ENCODE measurements at places on chromosomes 1 and 21.

DNA sequence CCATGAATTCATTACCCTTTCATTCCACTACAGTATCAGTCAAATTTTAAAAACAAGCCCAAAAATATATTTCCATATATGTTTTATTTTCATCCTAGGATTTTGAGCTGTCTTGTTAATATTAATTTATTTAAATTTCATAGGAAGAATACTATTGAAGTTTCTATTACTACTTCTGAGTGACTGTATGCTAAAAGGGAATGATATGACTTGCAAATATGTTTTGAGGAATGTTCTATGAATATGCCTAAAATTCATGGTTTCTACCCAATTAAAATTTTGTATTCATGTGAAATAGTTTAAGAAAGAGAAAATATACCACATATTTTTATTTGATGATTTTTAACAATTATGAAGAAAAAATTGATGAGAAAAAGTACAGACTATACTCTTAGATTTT, 52.9 kb upstream of the BACH1 start:
- no peak for DNase-seq

GRCh38 chr1:89826594-89826993, 5.8 kb downstream of the LRRC8D start:
- DNase-seq: no peak

DNA sequence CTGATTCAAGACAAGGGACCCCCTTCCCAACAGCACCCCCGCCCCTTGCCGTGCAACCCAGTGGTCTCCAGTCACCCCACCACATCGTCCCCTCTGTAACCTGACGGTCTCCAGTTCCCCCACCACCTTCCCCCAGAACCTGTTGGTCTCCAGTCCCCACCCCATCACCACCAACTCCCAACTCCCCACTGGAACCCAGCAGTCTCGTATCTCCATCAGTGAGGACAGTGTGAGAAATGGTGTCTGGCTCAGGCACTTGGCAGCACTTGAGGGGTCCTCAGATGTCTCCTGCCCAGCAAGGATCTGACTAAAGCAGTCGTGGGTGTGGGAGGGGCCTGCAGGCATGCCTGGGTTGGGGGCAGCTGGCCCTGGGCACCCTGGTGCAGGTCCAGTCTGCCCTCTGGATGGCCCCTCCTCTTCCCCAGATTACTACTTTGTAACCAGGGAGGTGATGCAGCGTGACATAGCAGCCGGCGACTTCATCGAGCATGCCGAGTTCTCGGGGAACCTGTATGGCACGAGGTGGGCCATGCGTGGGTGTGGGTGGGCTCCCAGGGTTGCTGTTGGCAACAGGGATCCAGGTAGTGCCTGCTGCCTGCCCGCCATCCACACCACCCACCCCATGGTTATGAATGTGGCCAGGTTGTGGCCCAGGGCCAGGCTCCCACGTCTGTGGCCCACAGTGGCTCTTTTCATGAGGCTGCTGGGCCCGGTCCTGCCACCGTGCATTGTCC, 3.1 kb upstream of the GJC2 start:
- no peak for DNase-seq

GRCh38 chr1:119988306-119989062, 81.0 kb downstream of the NOTCH2 start:
- DNase-seq: no peak

- no peak for DNase-seq
These were observed 12.9 kb downstream of the CRABP2 start for GRCh38 chr1:156692441-156692924.

DNA sequence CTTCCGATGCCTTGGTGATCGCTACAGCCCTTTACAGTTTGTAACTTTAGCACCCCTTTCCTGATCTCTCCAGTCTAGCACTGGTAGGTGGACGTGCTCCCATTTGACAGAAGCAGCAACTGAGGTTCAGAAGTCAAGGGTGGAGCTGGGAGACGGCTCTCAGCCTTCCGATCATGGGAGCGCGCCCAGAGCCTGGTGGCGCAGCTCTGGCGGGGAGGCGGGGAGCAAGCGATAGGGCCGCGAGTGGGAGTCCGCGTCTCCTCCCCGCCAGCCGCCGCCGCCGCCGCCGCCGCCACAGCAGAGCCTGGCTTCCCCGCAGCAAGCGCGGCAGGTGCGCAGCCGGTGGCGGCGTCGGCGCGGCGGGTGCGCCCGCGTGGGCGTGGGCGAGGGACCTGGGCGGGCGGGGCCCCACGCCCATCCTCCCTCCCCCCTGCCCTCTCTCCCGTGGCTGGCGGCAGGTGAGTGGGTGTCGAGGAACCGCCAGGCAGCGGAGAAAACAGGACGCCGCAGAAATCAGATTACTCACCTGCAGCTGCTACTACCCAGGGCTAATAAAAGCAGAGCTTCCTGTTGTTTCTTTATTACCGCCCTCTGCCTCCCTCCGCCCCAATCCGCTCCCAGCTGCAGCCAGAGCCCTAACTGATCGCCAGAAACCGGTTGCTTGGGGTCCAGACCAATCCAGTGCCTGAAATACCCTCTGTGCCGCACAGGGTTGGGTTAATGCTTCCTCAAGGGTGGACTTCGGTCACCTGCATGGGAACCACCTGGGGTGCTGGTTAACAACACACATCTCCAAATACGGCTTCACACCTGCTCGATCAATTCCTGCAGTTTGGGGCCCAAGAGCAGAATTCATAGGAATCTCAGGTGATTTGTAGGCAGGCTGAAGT, 60.2 kb upstream of the ID3 start:
- peak; percentile 63 for DNase-seq

- no peak for DNase-seq
These were observed 1.8 kb upstream of the PGLYRP4 start for GRCh38 chr1:153350321-153350957.

DNA sequence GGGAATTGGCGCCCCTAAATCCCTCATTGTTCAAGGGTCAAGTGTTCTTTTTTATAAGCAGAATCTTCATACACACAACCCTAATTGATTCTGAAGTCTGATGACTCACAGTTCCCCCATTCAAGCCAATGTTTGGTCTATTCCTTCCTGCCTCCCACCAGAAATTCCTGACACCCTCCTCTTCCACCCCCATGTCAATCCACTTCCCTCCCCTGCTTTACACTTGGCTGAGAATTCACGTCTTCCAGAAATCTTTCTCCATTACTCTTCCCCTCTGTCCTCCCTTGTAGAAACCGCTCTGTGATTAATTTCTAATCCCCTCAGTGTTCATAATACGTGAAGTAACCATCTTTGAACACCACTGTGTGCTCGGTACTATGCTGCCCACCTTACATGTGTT, 76.2 kb upstream of the CD34 start:
- DNase-seq: no peak

GRCh38 chr1:169094897-169095569, 11.5 kb upstream of the ATP1B1 start:
- DNase-seq: no peak

GRCh38 chr1:85569122-85569521, 11.4 kb upstream of the CCN1 start:
- DNase-seq: no peak

GRCh38 chr1:163844459-163844858, 522.7 kb downstream of the NUF2 start:
- DNase-seq: no peak

DNA sequence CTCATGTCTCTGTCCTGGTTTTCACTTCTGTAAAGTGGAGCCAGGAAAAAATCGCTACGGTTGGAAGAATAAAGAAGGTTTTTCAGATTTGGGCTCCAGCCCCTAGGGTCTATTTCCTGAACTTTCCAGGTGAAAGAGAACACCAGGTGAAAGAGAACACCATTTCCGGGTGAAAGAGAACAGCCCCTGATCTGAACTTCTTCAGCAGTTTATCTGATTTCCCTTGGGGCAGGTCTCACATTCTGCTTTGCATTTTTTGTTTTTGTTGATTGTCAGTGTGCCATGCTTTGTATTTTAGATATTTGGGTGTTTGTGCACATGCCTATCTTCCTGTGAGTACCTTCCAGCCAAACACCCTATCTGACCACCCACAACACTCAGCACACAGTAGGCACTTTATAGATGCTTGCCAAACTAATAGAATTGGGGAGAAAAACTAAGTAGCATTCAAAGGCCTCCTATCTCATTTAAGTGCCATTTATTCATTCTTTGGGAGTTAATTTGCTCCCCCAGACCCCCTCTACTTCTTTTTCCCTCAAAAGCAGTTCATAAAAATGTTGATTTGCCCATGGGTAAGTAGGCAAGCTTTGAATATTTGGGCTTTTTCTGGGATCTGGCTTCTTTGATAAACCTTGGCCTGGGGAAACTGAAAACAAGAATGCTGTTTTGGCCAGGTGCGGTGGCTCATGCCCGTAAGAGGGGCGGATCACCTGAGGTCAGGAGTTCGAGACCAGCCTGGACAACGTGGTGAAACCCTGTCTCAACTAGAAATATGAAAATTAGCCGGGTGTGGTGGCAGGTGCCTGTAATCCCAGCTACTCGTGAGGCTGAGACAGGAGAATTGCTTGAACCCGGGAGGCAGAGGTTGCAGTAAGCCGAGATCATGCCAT, 2.2 kb downstream of the NAV1 start:
- DNase-seq: no peak

- DNase-seq: no peak
These were observed 739 bp upstream of the IFI6 start for GRCh38 chr1:27672750-27673112.

GRCh38 chr1:199875856-199876255, 151.7 kb upstream of the NR5A2 start:
- no peak for DNase-seq

GRCh38 chr21:40717028-40717427, 129.9 kb downstream of the DSCAM start:
- DNase-seq: no peak

GRCh38 chr1:65435987-65436386, 15.5 kb downstream of the LEPR start:
- DNase-seq: no peak

DNA sequence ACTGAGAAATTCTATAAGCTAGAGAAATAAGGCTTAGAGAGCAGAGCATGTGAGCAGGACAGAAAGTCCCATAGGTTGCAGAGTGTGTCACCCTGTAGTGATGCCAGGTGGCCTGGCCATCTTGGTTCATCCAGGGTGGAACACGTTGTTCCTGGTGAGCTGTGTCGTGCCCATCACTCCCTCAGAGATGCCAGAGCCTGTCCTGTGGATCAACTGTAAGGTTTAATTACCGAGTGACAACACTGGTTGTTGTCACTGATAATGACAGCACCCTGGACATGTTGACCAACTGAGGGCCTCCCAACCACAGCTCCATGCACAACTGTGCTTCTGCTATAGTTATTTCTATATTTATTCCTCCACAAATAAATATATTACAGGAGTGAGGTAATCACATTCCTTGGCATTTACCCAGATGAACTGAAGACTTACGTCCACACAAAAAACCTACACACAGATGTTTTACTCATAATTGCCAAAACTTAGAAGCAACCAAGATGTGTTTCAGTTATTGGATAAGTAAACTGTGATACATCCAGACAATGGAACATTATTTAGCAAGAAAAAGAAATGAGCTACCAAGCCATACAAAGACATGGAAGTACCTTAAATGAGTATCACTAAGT, 6.2 kb downstream of the C1orf198 start:
- DNase-seq: no peak

DNA sequence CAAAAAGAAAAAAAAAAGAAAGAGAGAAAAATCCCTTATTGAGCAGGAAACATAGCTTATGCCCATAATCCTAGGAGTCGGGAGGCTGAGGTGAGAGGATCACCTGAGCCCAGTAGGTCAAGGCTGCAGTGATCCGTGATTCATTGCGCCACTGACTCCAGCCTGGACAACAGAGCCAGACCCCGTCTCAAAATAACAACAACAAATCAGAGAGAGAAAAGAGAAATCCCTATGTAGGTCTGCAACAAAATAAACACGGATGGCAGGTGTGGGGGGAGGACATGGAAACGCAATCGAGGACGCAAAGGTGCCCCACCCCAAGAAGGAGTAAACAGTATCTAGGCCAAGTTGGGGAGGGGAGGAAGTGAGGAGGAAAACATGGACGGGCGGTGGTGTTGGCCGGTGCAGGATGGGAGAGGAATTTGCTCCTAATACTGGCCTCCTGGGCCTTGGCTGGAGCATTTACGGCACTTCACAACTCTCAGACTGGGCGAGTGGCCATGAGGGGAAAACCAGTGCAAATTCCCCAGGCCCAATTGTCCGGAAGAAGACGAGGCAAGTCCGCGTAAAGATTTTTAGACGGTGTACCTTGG, 609 bp upstream of the CHTOP start:
- DNase-seq: no peak

GRCh38 chr21:46052703-46053651, 44.9 kb upstream of the COL6A2 start:
- DNase-seq: peak; percentile 25

DNA sequence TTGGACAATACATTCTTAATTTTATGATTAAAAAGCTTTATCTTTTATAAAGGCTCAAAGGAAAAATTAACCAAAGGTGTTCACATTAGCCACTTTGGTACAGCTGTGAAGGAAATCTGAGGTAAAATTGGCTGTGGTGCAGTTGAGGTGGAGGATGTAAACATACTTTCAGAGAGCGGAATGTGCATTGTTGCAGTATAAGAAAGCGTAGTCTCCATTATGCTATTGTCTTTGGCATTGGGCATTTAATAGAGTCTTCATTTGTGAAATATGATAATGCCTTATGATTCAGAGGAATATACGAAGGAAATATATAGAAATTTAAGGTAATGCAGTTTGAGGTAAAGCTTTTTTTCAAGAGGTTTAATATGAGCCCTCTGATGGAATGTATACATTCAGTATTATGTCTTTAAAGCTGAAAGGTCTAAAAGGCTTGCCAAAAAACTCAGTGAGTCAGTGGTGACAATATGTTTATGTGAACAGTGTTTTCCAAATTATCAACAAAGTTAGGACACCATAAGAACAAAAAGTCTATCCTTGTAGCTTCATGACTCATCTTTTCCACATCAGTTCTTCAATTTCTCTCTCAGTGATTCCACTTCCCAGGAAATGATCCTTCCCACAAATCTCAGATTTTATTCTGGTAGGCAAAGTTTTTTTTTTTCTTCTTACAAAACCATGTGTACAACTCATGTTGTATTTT, 26.9 kb upstream of the DDR2 start:
- no peak for DNase-seq

DNA sequence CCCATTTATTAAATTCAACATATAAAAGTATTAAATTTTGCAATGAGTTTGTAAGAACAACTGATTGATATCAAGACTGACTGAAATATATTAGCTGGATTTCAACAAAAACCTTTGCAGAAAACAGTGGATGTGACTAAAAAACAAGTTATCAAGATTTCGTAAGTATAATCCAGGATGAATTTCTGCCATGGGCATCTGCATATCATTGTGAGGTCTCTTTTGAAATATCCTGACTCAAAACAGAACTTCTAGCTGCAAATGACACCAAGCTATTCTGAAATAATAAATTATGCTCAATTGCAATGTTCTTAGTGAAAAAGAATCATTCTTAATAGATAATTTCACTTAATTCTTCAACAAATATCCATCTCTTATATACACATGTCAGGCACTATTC, 52.6 kb downstream of the CD34 start:
- DNase-seq: no peak

GRCh38 chr1:95321531-95321930, 87.5 kb downstream of the RWDD3 start:
- DNase-seq: no peak

GRCh38 chr1:26027716-26028489, 6.3 kb downstream of the EXTL1 start:
- DNase-seq: no peak

GRCh38 chr21:27636656-27637055, 669.8 kb upstream of the ADAMTS5 start:
- DNase-seq: no peak

GRCh38 chr1:7097938-7098592, 312.8 kb downstream of the CAMTA1 start:
- no peak for DNase-seq

GRCh38 chr1:98888869-98889268, 115.8 kb downstream of the PLPPR5 start:
- no peak for DNase-seq

GRCh38 chr1:18531503-18531845, 50.7 kb downstream of the KLHDC7A start:
- DNase-seq: no peak

All from stimulated activated CD4-positive, alpha-beta T cell treated with anti-CD3 and anti-CD28 coated beads, Interleukin-12 subunit alpha, Interleukin-12 subunit beta, amount 100 ng/mL, for 24 hours (primary cell).